ENCODE measurements at places on chromosomes 3 and 15. TPM values are rescaled to one million over a fixed set of nuclear protein-coding genes. Genes with fewer than 3 reads are reported as not detected.

The CCK gene
- not detected for total RNA-seq

The SAMD7 gene
- not detected for total RNA-seq

The GOLGA8O gene
- 1.5 TPM for total RNA-seq

The CLSTN2 gene
- total RNA-seq = 7.8 TPM

The KLF15 gene
- 34.0 TPM for total RNA-seq

The CAPN3 gene
- total RNA-seq = 2.6 TPM

The SCAANT1 gene
- total RNA-seq = not detected

The HPS3 gene
- total RNA-seq = 5.2 TPM

The DHX36 gene
- total RNA-seq = 26.0 TPM

The SERPINI1 gene
- total RNA-seq = 5.6 TPM

The SUSD5 gene
- 2.4 TPM for total RNA-seq

The RBPMS2 gene
- 215 TPM for total RNA-seq

The CSPG4 gene
- 5.2 TPM for total RNA-seq

The LRRC15 gene
- 0.16 TPM for total RNA-seq

The LMAN1L gene
- 20.6 TPM for total RNA-seq

The SMCO1 gene
- total RNA-seq = 89.9 TPM

The CCDC54 gene
- not detected for total RNA-seq

The GPX1 gene
- total RNA-seq = 117 TPM

The TMEM40 gene
- 5.6 TPM for total RNA-seq

The XCR1 gene
- not detected for total RNA-seq

- no peak for DNase-seq
Observed at GRCh38 chr3:89059211-89059925, 48.1 kb upstream of the EPHA3 start.

DNA sequence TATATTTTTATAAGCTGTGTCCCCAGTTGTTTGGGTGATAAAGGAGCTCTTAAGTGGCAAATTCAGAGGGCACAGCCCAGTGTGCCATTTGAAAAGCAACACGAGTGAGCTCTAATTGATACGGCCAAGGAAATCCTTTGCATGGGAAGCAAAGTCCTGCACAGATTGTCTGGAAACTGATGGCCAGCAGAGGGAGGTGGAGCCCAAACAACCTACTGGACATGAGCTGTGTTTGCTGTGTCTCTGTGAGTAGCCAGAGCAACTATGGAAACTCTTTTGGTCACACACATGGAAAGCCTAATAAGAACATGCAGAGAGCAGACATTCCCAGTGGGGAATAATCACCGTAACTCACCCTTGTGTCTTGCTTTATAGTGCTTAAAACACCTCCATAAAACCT, 24.4 kb downstream of the ONECUT1 start:
- no peak for DNase-seq

DNA sequence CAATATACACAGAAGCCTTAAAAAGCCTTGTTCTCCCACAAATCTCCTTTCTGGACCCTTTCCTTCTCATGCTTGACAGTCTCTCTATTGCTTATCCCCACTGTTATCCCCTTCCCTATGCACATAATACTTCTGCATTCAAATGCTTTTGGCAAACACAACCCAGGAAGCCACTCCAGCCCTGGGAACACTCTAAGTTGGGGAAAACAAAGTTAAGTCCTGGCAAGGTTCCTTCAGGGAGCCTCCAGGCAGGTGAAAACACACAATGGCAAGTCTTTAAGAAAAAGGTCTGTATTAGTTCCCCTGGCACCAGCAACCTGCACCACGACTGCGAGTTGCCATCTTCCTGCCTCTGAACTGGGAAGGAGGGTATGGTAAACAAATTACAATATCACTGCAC, 19.7 kb upstream of the GANC start:
- DNase-seq = no peak

DNA sequence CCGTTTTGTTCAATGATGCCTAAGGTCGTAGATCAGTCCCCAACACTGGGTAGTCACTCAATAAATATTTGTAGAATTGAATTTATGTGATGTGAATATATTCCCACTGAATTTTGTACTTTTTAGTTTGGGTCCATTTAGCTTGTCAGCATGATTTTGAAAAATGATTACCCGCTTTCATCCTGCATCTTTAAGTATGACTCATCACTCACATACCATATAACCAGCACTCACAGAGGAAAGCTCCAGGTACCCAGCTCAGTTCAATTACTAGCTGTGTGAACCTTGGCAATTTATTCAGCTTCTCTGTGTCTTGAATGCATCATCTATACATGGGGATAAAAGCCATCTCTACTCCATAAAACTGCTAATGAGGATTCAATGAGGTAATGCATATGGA, 2.2 kb upstream of the MLF1 start:
- no peak for DNase-seq

- no peak for DNase-seq
Observed at GRCh38 chr3:76346690-76347089, 561.3 kb upstream of the ZNF717 start.

DNA sequence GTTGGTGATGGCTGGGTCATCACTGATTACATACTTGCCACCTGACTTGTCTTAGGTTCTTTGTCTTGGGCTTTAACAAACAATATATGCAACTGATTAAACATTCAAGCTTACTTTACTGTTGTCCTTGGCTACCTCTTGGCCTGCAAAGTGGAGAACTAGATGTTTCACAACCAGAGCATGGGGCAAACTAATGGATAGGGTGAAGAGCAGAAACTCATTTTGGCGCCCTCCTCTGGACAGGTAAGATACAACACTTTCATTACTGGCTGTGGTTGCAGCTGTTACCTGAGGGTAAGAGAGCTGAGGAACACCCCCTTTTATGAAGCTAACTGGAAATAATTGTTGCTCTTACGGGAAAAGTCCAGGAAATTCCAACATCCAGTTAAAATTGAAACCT, 262.1 kb downstream of the NAALADL2 start:
- DNase-seq = no peak

GRCh38 chr3:9070961-9071360, 107.7 kb upstream of the RAD18 start:
- DNase-seq = no peak

GRCh38 chr3:64382153-64382552, 156.9 kb upstream of the PRICKLE2 start:
- no peak for DNase-seq

GRCh38 chr15:74334127-74334526, 33.3 kb downstream of the CYP11A1 start:
- DNase-seq = no peak

GRCh38 chr3:7875925-7876324, 625.7 kb upstream of the LMCD1 start:
- no peak for DNase-seq

DNA sequence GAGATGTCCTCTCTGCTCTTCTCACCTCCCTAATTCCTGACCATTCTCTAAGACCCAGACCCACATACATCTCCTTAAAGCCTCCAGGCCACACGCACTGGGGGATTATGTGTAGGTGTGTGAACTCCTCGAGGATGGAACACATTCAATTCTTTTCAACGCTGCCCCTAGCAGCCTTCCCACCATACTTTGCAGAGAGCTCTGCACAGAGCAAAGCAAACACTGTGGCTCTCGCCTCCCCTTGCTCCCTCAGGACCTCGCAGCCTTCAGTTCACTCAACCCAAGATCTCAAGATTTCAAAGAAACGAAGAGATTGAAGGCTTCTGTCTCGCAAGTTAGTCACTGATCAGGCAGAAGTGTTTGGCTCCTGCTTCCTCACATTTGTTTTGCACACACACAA, 6.0 kb downstream of the ACTC1 start:
- no peak for DNase-seq

DNA sequence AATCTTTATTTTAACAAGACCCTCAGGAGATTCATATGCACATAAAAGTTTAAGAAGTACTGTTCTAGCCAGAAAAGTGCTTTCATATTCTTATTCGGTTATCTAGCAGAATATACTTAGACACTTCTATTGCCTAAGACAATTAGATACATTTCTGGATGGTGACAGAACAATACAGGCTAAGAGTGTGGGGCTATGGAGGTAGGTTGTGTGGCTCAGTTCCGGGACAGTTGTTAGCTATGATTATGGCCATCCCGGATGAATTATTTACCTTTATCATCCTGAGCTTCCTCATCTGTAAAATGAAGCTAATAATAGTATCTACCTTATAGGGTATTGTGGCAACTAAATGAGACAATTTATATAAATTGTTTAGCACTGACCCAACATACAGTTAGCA, 6.6 kb downstream of the FAM98B start:
- no peak for DNase-seq

DNA sequence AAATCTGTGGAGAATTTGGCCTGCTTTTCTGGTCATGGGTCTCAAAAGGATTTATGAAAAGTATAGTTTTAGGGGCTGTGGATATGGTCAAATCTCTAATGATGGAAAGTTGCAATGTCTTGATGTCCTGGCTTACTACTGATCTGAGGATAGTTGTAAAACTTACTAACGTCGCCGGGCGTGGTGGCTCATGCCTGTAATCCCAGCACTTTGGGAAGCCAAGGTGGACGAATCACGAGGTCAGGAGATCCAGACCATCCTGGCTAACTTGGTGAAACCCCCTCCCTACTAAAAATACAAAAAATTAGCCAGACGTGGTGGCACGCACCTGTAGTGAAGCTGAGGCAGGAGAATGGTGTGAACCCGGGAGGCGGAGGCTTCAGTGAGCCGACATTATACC, 19.6 kb downstream of the TRIM71 start:
- no peak for DNase-seq

DNA sequence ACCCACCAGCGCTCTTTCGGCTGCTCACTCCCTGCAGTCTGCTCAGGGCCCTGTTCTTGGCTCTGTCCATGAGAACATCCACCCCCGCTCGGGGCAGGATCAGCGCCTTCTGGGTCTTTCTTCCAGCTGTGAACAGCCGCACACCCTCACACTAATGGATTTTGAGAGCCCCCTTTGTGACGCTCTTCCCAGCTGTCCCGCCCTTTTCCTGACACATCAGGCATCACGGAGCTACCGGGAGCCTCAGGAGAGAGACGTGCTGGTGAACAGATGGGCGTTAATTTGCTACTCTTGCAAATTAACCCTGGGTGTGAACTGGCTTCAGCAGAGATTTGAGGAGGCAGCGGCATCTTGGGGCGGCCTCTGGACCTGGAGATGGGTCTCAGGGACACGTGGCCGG, 113.0 kb downstream of the TMEM266 start:
- no peak for DNase-seq

GRCh38 chr3:155233213-155233612, 60.3 kb downstream of the STRIT1 start:
- DNase-seq = peak; percentile 57

DNA sequence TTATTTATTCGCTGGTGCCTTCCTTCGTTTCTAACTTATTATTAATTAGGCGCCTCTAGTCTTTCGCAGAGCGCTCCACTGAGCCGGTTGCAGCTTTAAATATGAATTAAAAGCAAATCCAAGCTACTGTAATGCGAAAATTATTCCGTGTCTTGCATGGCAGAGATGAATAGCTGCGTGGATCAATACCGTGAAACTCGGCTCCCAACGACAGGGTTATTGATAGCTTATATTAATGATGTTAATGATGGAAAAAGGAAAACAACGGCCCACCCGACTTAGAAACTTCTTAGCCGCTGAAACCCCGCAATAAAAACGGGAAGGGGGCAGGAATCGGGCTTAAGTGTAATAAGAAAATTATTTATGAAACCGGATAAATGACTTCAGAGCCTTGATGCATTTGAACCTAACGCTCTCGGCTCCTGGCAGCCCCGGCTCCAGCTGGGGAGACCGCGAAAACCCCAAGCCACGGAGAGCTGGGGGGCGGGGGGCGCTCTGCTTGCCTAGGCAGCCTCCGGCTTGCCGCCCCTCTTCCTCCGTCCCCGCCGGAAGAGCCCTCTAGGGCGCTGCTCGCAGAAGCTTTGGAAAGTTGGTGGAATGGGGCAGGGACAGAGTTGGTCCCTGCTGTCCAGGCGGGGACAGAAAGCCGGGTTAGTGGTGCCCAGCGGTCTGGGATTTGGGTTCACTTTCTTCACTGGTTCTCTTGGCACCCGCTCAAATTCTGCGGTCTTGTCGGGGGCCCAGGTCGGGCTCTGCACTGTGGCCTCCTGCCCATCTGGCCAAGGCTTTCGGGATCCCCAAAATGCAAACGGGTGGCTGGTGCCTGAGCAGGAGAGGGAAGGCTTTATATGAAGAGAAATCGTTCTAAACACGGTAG, 7.7 kb upstream of the ONECUT1 start:
- no peak for DNase-seq

DNA sequence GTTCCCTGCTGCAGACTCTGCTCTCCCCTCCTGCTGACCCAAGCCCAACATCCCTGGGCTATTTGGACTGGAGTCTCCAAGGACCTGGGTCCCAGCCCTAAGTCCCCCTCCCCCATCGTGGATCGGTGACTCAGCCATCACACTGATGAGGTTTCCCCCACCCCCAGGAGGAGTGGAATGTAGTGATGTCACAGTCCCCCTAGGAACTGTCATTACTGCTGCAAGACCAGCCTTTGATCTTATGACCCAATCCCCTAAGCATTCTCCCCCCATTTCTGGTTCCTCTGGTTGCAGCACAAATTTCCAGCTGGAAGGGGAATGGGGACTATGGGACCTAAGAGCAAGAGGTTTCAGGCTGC, 63.4 kb upstream of the CSPG4 start:
- no peak for DNase-seq

- DNase-seq = no peak
Observed at GRCh38 chr15:51828621-51829375, 655 bp upstream of the TMOD3 start.

GRCh38 chr15:20310603-20311002, 231.0 kb downstream of the GOLGA6L6 start:
- DNase-seq = no peak

GRCh38 chr15:39549912-39550311, 31.0 kb upstream of the THBS1 start:
- DNase-seq = peak; percentile 72

DNA sequence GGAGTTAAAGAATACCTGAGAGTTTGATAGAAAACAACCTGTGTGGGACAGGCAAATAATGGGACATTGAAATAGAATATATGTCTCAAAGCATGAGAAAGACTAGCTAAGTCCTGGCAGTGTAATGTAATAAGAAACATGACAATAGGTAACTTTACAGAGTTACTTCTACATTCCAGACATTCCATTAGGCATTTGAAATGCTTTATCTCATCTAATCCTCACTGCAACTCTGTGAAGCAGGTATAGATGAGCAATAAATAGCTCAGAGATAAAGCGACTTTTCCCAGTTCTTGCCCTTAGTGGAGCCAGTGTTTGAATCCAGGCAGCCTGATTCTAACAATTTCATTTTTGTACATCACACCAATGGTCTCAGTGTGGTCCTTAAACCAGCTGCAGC, 76.8 kb downstream of the CPNE4 start:
- no peak for DNase-seq

GRCh38 chr3:152362086-152362485, 93.4 kb downstream of the MBNL1 start:
- peak; percentile 30 for DNase-seq

DNA sequence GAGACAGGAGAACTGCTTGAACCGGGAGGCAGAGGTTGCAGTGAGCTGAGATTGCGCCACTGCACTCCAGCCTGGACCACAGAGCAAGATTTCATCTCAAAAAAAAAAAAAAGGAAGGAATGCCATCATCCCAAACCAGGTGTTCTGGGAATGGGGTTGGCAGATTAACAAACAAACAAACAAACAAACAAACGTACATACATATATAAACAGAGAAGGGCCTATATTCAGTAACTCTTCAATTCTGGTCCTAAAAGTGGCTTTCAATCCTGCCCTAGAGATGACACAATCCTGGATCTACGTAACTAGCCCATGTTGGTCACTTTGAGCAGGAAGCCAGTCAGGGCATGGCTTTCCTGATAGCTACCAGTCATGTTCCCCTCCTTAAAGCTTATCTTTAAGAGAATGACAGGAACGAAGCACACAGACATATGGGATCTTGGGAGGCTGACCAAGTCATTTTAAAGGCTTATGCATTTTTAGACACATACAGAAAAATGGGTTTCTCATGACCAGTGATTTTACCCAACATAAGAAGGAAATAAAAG, 29.9 kb upstream of the RAB11A start:
- no peak for DNase-seq

GRCh38 chr3:47128137-47128536, 35.8 kb downstream of the SETD2 start:
- no peak for DNase-seq

Data from Right ventricle myocardium superior (tissue), 1 donor.